ENCODE measurements at places on chromosomes 4 and X.

DNA sequence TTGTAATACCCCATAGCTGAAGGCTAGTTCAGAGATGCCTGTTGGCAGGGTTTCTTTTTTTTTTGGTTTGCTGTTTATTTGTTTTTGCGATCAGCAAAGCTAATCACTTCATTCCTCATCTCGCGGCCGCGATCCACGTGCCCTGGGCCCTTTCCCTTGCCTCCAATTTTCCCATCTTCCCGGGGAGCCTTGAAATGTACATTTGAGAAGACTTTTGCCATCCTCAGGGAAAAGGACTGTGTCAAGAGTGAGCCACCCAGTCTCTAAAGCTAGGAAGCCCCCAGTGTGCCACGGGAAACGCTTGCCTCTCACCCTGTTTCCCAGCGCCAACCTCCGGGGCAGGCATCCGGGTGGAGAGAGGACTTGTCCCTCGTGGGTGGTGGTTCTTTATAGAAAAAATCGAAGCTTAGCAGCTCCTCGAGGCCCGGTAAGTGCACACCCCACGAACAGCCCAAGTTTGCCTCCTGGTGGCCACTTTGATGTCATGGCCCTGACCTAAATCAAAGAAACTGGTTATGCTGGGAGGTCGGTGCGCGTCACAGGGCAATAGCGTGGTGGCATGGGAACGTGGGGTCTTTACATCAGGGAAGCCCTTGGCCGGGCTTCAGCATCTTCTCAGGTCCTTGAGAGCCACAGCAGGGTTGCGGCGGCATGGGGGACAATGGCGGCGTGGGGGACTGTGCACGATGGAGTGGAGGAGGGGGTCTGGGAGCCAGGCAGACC, 42.0 kb downstream of the MAP7D3 start:
- no peak for DNase-seq

DNA sequence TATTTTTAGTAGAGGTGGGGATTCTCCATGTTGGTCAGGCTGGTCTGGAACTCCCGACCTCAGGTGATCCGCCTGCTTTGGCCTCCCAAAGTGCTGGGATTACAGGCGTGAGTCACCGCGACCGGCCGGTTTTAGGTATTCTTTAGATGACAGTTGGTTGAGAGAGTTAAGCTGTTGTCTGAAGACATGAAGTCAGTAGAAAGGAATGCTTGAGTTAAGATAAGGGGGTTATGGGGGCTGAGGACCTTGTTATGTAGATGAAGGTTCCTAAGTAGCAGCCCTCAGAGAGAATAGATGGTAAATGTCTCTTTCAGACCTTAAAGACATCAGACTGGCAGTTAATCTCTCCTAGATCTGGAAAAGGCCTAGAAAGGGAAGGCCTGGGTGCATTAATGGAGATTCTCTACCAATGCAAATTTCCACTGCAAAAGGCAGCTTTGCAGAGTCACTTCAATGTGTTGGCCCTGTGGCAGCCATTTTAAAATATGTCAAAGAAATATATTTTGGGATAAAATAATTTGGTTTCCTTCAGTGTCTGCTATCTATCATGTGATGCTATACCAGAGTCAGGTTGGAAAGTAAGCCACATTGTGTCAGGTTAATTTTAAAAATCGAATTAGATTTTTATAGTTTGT, 6.4 kb upstream of the ZNF674 start:
- peak; percentile 68 for DNase-seq

DNA sequence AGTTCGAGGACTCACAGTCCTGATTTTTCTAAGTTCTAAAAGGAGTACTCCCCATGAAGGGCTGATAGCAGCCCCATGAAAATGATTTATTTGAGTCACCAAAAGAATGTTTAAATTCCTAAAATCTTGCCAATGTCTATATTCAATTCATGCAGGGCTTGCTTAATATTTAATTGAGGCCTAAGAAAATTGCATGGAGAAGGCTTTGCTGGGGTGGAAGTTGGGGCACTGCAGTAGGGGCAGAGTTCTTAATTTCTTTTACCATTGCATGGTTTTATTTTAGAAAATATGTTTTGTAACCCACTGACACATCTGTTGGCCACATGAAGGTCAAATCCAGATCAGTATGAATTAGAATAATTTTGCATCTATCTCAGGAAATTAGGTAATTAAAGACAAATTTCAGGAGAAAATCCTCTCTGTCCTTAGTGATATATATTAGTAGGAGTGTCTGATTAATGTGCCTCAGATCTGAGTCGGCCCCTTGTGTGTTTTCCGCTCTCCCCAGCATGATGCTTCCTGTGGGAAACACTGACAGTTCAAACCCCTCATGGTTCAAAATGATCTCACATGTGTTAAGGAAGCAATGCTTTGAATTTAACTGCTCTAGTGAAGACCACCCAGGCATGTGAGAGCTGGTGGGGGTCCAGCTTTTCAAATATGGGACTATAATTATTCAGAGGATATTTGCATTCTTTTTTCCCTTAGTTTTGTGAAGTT, 54.0 kb upstream of the EGFL6 start:
- DNase-seq, result no peak

DNA sequence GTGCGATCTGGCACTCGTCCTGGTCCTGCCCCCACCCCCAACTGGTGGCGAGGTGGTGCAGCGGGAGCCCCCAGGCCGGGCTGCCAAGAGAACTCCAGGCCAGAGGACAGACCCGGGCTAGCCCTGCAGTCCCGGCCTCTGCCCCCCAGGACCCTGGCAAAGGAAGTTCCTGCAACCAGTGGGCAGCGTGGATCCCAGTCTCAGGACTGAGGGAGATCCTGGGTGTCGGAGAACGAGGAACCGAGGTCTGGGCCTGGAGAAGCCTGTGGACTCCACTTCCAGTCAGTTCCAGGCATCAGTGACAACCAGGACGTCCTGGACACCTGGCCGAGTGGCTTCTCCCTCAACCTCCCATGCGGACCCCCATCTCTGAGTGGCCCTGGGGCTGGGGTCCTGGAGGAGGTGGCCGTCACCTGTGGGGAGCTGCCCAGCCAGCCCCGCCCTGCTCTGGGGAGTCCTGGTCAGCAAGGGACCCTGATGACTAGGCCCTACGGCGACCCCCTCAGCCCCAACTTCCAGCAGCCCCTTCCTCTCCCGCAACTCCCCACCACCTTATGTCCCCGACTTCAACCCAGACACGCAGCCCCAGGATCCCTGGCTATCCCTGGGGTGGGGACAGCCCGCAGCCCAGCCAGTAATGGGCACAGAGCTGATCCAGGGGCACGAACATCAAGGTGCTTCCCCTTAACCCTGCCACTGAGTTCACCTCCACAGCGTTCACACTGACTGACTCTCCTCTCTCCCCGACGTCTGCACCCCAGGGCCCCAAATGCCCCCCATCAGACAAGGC, 53.7 kb upstream of the NKX1-1 start:
- DNase-seq, result no peak

DNA sequence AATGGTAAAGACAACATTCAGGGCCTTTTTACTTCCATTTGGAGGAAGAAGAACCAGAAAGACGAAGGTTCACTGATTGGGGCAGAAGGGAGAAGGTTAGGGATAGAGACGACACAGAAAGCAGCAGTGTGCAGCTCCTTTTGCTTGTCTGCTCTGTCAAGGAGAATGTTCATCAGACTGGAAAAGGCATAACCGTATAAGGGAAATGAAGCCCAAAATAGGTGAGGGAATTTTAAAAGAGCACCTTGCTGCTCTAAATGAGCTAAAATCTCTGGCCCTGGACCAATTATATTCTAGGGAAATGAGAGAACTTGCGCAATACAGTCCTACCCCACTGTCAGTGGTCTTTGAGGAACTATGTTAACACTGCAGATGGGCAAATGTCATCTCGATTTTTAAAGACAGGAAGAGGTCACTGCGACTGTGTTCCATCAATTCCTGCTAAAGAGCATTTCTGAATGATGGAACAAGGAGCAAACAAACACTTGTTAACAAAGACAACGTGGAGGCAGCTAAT, 909.8 kb upstream of the FTHL17 start:
- no peak for DNase-seq

- no peak for DNase-seq
Observed at GRCh38 chr4:85478576-85478975, 3.6 kb downstream of the ARHGAP24 start.

- no peak for DNase-seq
Observed at GRCh38 chr4:157918036-157918832, 254.6 kb downstream of the GASK1B start.

All from iPS DF 6.9 (cell line).